ENCODE measurements at places on chromosomes 13 and 19. TPM values are rescaled to one million over a fixed set of nuclear protein-coding genes. Genes with fewer than 3 reads are reported as not detected.

Gene ZNF429
- 8.3 TPM for total RNA-seq

Gene OR1I1
- not detected for total RNA-seq

- H3K4me1 ChIP-seq, result no peaks in the 10 kb centered on the region
- no peaks in the 10 kb centered on the region for H3K36me3 ChIP-seq
- DNase-seq, result no peak
- H3K27me3 ChIP-seq, result no peaks in the 10 kb centered on the region
- no peak overlapping the region for H3K27ac ChIP-seq
Observed at GRCh38 chr13:107450931-107451330, 764.4 kb downstream of the LIG4 start.

DNA sequence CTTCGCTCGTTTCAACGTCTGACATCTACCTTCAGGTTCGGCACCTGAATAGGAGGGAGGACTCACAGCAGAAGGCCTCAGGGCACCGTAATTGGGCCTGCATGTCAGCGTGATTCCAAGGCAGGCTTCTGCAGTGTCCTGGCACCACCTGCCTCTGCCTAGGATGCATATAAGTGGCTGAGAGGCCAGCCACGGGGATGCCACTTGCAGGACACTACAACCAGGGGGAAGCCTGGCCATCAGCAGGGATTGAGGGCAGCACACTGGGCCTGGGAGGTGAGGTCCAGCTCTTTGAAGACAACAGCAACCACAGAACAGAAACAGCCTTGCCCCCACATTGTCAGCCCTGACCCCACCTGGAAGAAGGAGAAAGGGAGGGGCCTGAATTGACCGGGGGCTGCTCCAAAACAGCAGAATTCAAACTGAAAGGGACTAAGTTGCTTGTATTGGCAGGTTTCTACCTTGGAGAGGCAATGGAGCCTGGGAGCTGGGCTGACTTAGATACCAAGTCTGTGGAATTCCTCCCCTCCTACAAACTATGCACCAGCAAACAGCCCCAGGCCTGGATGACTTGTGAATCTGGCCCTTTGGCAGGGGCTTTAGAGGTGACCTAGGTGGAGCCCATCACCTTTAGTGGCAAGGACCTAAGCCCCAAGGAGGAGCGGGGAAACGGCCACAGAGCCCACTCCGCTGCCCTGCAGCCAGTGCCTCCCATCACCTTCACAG lies 34.1 kb upstream of the POMP start:
- H3K27me3 ChIP-seq, result no peaks in the 10 kb centered on the region
- H3K36me3 ChIP-seq, result no peaks in the 10 kb centered on the region
- H3K27ac ChIP-seq, result no peak overlapping the region

- H3K36me3 ChIP-seq, result no peaks in the 10 kb centered on the region
- no peak overlapping the region for H3K27ac ChIP-seq
- no peak for DNase-seq
- no peaks in the 10 kb centered on the region for H3K27me3 ChIP-seq
Observed at GRCh38 chr13:43629691-43630480, 156.9 kb downstream of the ENOX1 start.

GRCh38 chr19:21260164-21260847 lies 68.9 kb downstream of the ZNF708 start:
- no peak for DNase-seq
- H3K4me3 ChIP-seq, result no peak overlapping the region
- H3K4me1 ChIP-seq, result no peaks in the 10 kb centered on the region
- H3K27me3 ChIP-seq, result no peaks in the 10 kb centered on the region
